ENCODE measurements at places on chromosomes 7 and 10.
A peak's percentile ranks its signal among the peaks of the same experiment; 100 is the strongest.

DNA sequence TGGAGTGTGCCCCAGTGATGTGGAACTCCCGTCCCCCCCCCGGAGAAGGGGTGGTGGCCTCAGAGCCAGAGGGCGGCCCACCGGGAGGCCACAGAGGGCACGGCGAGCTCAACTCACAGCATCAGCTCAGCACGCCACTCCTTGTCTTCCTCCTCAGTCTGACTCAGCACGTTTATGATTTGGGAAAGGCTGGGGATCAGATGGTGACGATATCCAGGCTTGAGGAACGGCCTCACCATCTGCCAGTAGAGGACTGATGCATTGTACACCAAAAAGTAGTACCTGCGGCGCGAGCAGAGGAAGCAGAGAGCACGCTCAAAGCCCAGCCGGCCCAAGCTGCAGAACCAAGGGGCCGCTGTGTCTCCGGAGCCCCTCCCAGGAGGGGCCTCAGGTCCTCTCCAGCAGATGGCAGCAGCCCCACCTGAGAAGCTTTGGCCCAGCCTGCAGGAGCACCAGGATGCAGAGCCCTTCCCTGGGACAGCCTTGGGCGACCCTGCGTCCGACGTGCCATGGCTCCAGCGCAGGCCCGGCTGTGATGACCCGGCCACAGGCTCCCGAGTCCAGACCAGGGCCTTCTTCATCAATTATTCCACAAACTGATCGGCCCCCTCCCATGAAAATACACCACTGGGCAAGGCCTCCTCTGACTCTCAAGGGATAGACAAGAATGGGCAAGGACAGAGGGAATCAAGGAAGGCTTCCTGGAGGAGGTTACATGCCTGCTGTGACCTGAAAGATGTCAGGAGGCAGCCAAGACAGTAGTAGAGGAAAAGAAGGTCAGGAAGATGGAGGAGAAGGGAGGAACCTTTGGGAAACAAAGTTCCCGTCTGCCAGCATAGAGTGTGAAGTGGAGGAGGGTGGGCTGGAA lies 3.7 kb downstream of the CFAP46 start:
- no peak for DNase-seq

DNA sequence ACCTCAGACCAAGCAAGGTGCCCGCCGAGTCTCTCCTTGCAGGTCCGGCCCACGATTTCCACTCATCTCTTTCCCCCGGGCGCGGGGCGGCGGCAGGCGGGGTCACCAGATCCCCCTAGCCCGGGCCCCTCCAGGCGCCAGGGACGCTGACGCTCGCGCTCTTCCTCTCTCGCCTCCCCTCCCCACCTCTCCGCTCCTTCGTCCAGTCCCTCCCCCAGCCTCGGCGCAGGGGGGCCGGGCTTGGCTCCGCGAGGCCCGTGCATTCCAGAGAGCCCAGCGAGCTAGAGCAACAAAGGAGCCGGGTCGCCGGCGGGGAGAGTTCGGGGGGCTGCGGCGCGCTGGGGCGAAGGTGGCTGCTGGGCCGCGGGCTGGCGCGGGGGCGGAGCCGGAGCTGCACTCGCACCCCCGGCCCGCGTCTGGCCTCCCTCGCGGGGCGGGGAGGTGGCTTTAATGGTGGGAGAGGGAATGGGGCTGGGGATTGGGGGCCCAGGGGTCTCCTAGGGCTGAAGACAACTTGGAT lies at the start of gene SMO:
Gene SMO (plus strand): TSS at position 262 of the 520 bp plus-strand sequence. CDS start 519 bp downstream, outside the sequence.
- DNase-seq: no peak

GRCh38 chr7:155136619-155137243 lies 66.6 kb downstream of the HTR5A start:
- no peak for DNase-seq

DNA sequence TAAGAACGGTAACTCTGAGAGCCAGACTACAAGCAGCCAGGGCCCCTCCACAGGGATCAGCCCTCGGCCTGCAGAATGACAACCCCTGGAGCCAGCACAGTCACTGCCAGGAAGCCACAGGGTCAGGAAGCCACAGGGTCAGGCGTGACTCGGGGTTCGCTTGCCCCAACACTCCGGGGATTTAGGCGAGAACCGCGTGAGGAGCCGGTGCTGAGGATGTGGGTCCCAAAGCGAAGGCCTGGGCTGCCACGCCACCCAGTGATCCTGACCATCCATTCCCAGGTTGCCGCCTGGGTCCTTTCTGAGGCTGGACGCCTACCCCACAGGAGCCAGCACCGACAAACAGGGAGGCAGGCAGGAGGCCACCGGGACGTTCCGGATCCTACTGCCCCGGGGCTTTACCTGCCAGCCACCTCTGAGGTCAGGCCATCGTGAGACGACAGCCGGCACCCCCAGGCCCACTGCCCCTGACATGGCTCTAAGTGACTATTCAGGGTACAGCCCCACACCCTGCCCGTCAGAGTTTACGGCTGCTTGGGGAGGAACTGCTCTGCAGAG lies 228.6 kb downstream of the ELFN1 start:
- DNase-seq: no peak

GRCh38 chr7:29976266-29976665 lies 13.3 kb downstream of the SCRN1 start:
- DNase-seq: no peak

DNA sequence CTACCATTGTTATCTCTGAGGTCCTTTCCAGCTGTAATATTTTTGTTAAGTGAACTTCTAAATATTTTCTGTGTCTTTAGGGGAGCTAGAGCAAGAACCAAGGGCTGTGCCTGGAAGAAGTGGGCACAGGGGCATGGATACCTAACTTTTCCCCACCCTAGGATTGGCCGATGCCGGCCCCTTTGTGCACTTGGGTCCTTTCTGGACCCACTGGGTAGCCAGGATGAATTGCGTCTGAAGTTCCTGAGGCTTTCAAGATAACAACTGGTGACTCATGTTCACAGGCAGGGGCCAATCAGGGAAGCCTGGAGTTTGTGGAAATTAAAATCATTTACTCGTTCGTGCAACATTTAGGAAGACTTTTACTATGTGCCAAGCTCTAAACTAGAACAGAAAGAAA lies 758 bp downstream of the DPCD start:
- no peak for DNase-seq

- DNase-seq: no peak
These were observed 191.8 kb downstream of the TRIL start for GRCh38 chr7:28766359-28766758.

GRCh38 chr7:14748461-14748860 lies 154.1 kb downstream of the DGKB start:
- DNase-seq: no peak

DNA sequence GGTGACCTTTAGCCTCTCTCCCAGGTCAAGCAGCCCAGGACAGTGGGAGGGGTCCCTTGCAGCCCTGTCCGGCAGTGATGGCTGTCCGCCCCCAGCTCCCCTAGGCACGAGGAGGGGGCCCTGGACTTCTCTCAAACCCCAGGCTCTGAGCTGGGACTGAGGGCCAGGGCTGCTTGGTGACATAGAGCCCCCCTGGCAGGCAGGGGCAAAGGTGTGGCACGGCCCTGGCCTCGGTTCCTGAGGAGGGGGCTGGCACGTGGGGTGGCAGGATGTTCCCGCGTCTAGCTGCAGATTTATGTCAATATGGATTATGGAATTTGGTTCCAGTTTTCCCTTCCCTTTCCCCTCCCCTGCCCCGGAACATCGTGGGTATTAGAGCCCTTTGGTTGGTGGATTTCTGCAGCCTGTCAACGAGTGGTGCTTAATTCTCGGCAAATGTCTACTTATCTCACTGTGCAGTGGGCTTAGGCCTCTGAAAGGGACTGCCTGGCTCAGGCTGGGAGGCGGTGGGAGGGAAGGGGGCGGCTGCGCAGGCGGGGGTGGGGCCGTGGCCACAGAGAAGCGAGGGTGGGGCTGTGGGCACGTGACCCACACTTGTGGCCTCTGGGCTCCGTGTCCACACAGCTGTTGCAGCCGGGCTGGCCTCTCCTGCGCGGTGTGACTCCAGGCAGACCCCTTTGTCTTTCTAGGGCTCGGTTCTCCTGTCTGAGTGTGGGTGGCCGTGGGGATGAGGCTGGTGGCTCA lies 19.3 kb downstream of the UNCX start:
- no peak for DNase-seq

GRCh38 chr7:99036546-99037111 lies 107.3 kb downstream of the SMURF1 start:
- DNase-seq: peak; percentile 48

DNA sequence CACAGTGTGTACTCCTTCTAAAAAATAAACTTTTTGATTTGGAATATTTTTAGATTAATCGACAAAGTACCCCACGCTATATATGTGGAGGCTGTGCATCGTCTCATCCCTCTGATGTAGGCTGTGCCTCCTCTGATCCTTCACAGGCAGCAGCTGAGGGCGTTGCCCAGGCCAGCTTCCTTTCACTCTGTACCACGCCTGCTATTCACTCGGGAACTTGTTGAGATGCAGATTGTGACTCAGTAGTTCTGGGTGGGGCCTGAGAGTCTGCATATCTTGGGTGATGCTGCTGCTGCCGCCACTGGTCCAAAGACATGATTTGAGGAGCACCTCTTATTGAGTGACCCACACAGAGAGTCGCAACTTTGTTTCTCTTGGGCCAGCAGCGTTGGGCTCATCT lies 7.9 kb upstream of the C10orf120 start:
- no peak for DNase-seq

DNA sequence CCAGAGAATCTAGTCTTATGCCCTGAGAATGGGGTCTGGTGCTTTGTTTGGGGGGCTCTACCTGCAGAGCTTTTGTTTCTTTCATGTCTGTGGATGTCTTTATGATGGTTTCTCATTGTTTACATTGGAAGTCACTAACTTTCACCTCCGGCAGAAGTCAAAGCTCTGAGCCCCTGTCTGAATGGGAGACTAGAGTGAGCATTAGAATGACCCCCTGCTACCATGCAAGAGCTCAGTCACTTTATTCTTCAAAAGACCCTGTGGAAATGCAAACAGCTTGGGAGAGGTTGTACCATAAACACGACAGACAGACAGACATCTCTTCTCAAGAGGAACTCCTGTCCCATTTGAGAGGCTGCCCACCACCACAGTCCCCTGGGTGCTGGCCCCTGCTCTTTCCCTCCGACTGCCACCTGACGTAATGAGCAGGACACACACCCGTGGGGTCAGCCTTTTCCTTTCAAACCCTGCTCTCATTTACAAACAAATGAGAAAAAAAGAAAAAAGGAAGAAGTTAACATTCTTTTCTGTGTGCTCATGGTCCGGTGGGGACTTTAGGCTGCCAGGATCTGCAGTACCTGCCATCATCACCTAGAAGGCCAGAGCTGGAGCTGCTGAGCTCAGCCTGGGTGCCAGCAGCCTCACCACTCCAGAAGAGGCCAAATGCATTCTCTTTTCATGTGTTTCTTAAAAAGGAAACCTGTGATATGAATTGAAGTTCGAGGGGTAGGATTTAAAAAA lies 91.6 kb downstream of the FZD1 start:
- no peak for DNase-seq

GRCh38 chr10:112343056-112343806 lies 30.7 kb upstream of the ACSL5 start:
- no peak for DNase-seq

DNA sequence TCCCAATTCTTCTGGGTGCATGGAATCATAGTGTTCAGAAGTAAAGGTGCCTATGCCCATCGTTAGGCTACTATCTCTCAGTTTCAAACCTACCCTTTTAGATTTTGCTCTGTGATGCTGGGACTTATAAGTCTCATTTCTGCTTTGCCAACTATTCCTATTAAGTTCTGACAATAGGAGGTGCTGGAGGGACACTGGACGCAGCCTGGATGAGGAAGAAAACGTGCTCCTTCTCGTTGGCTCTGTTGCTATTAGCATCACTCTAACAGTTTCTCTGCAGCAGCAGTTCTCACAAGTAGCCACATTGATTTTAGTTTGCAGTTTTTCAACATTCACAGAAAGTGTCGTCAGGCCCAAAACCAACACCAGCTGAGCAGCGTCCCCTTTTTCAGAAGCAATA lies 72.4 kb downstream of the ABCC2 start:
- no peak for DNase-seq

DNA sequence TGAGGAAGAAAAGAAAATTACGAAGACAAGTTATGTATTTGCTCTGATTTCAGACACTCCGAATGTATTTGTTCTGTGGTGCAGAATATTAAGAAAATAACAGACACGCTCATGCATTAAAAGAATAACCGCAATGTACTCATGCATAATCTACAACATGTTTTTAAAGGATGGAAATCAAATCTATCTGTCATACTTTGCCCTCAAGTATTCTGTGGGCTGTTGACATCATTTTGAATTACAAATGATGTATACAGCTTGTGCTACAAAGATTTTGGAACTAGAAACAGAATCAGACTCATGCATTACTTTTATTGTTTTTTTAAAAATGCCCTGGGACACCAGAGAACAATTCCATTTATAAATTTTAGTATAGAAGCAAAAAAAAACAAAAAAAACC lies 69.9 kb downstream of the APBB1IP start:
- DNase-seq: no peak

DNA sequence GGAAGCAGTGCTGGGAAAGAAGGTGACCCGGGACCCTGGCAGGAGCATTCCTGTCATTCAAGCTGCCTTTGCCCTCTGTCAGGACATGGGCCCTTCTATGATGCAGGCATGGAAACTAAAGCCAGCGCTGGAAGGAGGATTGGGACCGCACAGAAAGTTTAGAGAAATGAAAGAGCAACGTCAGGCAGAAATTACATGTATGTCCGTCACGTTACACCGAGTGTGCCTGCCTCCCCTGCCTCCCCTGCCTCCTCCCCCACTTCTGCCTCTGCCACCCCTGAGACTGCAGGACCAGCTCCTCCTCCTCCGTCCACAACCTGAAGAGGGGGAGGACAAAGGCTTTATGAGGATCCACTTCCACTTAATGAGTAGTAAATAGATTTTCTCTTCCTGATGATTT lies 13.9 kb upstream of the PWWP2B start:
- no peak for DNase-seq

DNA sequence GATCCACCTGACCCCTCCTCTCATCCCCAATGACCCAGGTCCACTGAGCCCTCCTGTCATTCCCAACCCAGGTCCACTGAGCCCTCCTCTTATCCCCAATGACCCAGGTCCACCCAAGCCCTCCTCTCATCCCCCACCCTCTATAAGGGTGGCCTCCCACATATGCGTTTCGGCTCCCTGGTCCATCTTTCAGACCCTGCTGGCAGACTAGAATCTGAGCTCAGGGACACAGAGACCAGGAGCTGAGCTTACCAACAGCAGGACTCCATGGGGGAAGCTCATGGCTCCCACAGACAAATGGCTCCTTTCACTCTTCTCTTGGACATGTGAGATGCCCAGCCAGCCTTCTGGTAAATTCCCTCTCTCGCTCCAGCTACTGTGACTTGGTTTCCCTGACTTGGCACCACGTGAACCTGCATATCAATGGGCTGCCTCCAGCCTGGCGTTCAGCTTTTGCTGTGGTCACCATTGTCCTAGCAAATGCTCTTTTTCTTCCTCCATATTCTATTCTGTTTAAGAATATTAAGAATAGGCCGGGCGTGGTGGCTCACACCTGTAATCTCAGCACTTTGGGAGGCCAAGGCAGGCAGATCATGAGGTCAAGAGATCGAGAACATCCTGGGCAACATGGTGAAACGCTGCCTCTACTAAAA lies 24.8 kb upstream of the INPP5A start:
- DNase-seq: peak; percentile 10

- no peak for DNase-seq
These were observed 49.1 kb upstream of the GLCCI1 start for GRCh38 chr7:7919449-7919945.
